ENCODE measurements at places on chromosomes 13 and 19. TPM values are rescaled to one million over a fixed set of nuclear protein-coding genes. Genes with fewer than 3 reads are reported as not detected.

The CDX2 gene
- not detected for total RNA-seq

The ZNF471 gene
- 5.4 TPM for total RNA-seq

The CFD gene
- total RNA-seq = 2,064 TPM

The NEK3 gene
- total RNA-seq = 8.9 TPM

The PBX4 gene
- total RNA-seq = 4.0 TPM

The IGFLR1 gene
- 14.8 TPM for total RNA-seq

The USE1 gene
- 14.5 TPM for total RNA-seq

The LACC1 gene
- total RNA-seq = 14.8 TPM

The ZNF560 gene
- not detected for total RNA-seq

The LYPD3 gene
- 0.47 TPM for total RNA-seq

The SULT2A1 gene
- total RNA-seq = not detected

The PRODH2 gene
- not detected for total RNA-seq

The NUDT19 gene
- 7.3 TPM for total RNA-seq

The UBE2L5 gene
- total RNA-seq = not detected

The GAS6 gene
- 149 TPM for total RNA-seq

The NCAN gene
- total RNA-seq = not detected

The PDE4C gene
- 0.63 TPM for total RNA-seq

The HNRNPA1L2 gene
- total RNA-seq = 1.1 TPM

The ALOX5AP gene
- 109 TPM for total RNA-seq

The ATP8A2 gene
- total RNA-seq = not detected

The ZNF728 gene
- 2.8 TPM for total RNA-seq

The ATXN8OS gene
- total RNA-seq = not detected

The KCNN4 gene
- 0.74 TPM for total RNA-seq

The RUBCNL gene
- 21.9 TPM for total RNA-seq

The FAM216B gene
- total RNA-seq = not detected

The SYMPK gene
- 17.3 TPM for total RNA-seq

The TNFSF9 gene
- total RNA-seq = 0.94 TPM

The SLC10A2 gene
- total RNA-seq = not detected

The EBPL gene
- total RNA-seq = 36.1 TPM

All from omental fat pad (tissue), 4 donors.